Right cardiac atrium (tissue), 5 donors: ENCODE measurements at places on chromosomes 16 and 17.
A peak's percentile ranks its signal among the peaks of the same experiment; 100 is the strongest.

DNA sequence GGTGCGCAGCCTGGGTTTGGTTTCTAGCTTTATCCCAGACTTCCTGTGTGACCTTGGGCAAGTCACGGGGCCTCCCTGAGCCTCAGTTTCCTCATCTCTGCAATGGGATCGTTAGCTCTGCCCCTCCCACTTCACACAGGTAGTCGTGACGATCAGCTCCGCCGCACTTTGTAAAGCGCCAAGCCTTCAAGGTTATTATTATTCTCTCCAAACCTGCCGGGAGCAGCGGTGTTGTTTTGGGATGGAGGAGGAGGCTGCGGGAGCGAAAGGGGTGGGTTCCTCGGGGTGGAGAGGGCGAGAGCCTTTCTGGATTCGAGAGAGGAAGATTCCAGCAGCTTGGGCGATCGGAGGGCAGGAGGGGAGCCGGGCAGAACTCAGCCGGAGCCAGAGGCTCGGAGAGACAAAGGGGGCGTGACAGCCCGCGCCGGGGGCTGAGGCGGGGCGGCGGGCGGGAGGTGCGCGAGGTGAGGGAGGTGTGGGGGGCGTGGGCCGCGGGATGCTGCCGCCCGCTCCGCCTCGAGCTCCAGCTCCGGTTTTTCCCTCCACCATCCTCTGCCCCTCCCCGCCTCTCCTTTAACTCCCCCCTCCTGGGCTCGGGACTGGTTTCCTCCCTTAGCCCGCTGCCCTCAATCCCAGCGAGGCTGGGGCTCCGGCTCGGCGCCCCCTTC, at the start of gene EFNB3:
EFNB3 (plus strand) TSS at position 602 of the 668 bp plus-strand sequence. CDS start 397 bp downstream, outside the sequence.
- no peak for DNase-seq

DNA sequence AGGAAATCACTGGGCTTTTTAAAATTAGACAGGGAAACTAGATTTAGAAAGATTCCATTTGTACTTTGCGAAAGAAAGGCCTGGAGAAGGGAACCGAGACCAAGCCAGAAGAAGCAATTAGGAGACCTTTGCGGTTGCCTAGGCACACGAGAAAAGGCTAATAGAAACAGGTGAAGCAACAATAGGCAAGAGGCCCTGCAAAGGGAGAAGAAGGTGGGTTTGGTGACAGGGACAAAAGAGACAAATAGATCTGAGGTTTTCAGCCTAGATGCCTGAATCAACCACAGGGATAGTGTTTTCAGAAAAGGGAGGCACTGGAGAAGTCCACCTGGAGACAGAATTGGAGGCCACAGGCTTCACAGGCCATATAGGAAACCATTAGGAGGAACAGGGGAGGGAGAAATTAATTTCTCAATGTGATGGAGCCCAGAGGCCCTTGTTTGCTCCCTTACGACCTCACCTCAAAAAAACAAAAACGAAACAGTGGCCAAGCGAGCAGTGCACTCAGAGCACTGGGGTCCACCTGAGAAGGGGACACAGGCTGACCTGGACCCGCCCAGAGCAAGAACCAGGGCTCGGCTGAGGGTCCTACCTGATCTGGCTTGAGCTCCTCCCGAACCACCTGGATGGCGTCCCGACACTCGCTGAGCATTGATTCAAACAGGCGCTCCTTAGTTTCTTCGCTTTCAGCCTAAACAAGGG, 22.3 kb downstream of the SRP68 start:
- no peak for DNase-seq

DNA sequence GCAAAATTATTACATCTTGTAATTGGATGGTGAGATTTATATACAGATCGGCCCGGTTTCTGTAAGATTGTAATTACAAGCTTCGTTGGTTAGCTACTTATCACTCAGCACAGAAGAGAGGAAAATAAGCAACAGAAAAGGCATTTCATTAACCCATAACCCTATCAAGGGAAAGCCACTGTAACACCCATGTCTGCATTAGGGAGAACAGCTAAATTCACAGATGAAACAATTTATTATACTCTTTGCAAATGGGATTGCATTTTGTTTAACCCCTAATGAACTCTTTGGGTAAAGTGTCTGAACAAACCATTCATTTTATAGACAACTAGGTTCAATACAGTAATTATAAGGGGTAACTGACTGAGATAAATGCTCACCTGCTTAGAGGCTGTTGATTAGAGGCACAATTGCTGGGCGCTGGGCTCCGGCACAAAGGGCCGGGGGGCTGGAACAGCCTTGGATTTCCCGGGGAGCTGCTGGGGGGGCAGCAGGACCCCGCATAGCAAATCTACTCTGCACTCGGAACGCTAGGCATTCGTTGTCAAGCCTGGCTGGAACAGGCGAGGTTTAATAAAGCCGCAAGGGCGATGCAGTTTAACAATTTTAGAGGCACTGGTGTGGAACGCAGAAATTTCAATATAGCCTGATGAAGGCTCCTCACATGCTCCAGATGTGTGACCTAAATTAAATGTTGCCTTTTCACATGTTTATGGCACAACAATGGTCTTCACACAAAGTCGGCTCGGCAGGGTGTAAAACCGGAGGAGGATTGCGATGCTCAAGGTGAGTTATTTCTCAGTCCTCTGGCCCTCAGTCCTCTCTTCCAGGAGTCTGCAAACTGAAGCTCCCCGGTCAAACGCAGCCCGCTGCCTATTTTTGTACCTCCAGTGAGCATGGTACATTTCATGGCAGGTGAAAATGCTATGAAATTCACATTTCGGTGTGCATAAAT, 134.0 kb upstream of the IRX6 start:
- no peak for DNase-seq

DNA sequence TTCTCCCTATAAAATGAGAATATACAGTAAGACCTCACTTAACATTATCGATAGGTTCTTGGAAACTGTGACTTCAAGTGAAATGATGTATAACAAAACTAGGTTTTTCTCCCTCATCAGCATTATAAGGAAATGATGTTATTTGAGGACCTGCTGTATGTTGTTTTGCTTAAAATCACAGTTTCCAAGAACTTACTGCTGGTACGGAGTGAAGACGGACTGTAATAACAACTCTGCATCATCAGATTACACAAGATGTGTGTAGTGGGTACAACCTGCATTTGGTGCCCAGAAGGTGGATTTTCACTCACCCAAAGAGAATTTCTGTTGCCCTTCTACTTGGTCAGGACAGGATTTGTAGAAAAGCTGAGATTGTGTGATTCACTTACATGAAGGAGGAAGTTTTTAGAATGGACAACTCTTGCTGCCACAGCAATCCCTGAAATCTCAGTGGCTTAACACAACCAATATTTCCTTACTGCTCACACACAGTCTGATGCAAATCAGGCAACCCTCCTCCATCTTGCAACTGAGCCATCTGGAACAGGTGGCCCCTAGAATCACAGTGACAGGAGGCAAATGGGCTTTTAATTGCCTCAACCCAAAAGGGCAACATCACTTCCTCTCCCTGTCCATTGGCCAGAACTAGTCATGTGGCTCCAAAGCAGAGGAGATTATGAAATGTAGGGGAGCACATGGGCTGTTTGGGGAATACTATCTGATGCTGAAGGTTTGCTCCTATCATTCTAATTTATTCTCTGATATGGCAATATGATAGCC, 67.6 kb upstream of the CACNG5 start:
- no peak for DNase-seq

DNA sequence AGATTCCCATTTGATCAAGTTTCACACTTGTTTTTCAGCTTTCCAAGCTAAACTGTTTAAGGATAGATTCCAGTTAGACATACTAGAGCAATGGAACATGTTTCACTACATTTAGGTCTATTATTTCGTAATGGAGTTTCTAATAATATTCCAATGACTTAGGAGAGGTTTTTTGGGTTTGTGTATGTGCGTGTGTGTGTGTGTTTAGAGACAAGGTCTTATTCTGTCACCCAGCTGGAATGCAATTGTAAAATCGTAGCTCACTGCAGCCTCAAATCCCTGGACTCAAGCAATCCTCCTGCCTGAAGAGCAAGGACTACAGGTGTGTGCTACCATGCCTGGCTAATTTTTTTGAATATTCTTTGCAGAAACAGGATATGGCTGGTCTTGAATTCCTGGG, 426.3 kb downstream of the ZFHX3 start:
- DNase-seq = no peak

GRCh38 chr17:76188213-76189016, 47.4 kb upstream of the FOXJ1 start:
- no peak for DNase-seq

- no peak for DNase-seq
Observed at GRCh38 chr16:73945631-73946030, 351.0 kb upstream of the PSMD7 start.

- DNase-seq = peak; percentile 71
Observed at GRCh38 chr17:79799174-79799537, 2.3 kb upstream of the CBX8 start.

- DNase-seq = peak; percentile 96
Observed at GRCh38 chr16:85238233-85238647, 126.0 kb upstream of the CIBAR2 start.

GRCh38 chr17:69192754-69193153, 35.9 kb downstream of the ABCA10 start:
- DNase-seq = no peak

- DNase-seq = no peak
Observed at GRCh38 chr17:29828676-29829284, 101.2 kb downstream of the SSH2 start.

- DNase-seq = no peak
Observed at GRCh38 chr16:66295761-66296546, 70.5 kb upstream of the CDH5 start.

GRCh38 chr17:79072544-79072943, 2.1 kb upstream of the ENGASE start:
- DNase-seq = peak; percentile 41

DNA sequence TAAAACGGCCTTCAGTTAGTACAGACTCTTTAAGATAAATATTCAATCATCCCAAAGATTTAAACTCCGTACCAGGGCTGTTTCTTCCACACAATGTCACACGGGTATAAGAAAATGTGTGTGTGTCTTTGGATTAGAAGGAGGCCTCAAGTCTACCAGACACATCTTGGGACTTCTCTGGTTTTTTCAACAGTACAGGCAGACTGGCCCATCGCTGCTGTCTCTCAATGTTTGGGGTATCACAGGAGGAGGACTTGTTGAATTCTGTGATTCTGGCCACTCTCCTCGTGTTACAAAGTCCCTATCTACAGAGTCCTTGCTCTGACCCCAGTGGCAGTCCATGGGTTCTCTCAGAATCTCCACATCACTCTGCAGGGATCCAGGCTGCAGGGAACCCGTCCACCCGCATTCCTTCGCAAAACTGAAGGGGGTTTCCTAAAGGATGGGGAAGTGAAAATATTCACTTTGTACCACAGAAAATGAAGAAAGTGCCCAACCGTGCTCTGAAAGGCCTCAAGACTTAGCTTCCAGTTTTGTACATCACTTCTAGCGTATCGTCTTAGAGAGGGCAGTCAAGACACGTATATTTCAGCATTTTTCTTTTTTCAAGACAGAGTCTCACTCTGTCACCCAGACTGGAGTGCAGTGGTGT, 373.2 kb downstream of the NPIPA8 start:
- no peak for DNase-seq

GRCh38 chr17:20979792-20980083, 63.1 kb downstream of the USP22 start:
- DNase-seq = no peak

- peak; percentile 80 for DNase-seq
Observed at GRCh38 chr17:385178-385835, 32.7 kb upstream of the RPH3AL start.

DNA sequence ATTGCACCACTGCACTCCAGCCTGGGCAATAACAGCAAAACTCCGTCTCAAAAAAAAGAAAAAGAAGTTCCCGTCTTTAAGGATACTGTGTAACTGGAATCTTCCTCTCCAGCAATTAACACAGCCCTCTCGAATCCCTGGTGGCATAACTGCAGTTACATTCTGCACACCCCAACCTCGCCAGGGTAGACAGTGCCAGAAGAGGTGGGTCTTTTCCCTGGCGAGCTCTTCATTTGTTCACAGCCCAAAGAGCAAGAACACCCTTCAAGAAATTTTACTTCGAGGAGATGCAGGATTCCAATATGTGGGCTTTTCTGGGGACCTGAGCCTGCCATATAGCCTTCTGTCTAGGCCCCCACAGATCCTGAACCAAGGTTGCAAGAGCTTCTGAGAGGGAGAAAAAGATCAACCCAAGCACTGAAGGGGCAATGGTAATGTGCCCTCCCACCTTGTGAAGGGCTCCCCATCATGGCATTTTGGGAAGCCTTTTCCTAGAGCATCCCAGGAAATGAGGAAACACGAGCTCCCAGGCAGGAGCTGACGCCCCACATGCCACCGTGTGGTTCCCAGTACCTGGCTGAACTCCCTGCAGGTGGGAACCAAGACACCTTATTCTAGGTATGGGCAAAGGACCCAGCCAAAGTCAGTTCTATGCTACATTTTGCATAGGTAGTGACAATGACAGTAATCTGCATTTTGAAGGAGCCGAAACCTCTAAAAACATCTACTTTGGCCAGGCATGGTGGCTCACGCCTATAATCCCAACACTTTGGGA, 26.9 kb downstream of the TK2 start:
- DNase-seq = no peak

DNA sequence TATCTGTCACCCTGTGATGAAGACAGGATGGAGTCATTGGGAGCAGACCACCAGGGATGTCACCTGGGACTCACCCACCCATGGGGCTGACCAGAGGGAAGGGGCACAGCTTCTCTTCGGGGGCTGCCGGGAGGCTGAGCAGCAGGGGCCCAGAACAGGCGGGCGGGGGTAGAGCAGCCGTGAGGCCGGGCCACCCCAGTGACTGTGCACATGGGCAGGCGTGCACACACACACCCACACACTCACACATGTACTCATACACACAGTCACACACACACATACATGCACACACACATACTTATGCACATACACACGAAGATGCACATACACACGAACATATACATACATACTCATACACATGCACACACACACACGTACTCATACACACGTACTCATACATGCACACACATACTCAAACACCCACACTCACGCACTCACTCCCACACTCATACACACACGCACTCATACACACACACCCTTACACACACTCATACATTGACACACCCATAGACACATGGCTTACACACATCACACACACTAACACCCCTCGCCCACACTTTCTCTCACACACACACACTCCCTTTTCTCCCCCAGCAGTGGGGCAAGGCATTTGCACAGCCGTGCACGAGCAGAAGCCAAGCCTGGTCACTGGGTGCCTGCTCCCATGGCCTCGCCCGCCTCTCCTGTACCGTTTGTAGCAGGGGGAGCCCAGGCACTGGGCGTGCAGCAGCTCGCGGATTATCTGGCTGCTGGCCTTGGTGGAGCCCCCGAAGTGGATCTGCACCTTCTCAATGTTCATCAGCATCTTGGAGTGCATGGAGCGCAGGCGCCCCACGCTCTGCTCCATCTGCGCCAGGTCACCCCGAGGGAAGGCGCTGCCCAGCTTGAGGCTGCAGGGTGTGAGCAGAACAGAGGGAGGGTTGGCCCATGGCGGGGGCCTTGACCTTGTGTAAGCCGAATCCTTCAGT, 12.4 kb downstream of the UBALD2 start:
- peak; percentile 56 for DNase-seq
